ENCODE measurements at places on chromosomes 4 and X. TPM values are rescaled to one million over a fixed set of nuclear protein-coding genes. Genes with fewer than 3 reads are reported as not detected.

DNA sequence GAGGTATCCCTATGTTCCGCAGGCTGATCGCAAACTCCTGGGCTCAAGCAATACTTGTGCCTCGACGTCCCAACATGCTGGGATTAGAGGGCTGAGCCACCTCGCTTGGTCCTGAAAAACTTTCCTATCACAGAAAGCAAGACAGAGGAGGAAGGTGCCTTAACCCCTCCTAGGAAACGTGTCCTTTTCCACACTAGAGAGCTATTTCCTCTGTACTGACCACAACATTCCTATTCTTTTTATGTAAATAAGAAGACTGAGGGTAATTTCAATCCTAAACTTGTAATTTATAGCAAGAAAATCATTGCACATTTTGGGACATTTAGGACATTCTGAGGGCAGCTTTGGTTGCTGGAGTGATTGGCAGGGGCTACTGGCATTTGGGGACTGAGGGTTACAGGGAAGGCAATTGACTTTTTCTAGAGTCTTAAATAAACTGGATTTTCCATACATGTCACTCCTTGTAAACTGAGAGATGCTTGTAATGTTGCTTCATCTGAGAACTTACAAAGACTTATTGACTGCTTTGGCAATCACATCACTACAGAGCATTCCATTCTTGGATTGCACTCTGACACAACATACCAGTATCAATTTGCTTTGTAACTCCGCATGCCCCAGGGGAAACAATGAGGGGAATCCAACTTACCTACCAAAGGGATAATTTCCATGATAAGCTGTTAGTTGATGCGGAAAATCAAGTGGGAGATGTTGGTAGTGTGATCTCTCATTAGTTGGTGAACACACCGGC lies 15.6 kb downstream of the XAGE3 start:
- DNase-seq: no peak

Gene LUZP4
- not detected for total RNA-seq

Gene STEEP1
- 25.0 TPM for total RNA-seq

DNA sequence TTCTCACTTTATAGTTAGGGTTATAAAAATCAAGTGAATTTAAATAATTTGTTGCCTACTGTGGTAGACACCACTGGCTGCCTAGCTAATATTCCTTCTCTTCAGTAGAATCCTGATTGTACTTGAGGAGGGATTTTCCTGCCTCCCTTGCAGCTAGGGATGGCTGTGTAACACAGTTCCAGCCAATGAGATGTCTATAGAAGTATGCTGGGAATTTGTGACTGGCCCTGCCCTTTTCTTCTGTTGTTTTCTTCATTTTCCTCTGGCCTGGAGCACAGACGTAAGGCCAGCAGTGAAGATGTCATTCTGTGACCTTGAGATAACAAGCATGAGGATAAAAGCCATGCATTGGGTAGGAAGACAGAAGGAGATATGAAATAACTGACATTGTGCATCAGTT lies 145.1 kb downstream of the MGST2 start:
- no peak for DNase-seq

Gene ENOPH1
- 61.5 TPM for total RNA-seq

DNA sequence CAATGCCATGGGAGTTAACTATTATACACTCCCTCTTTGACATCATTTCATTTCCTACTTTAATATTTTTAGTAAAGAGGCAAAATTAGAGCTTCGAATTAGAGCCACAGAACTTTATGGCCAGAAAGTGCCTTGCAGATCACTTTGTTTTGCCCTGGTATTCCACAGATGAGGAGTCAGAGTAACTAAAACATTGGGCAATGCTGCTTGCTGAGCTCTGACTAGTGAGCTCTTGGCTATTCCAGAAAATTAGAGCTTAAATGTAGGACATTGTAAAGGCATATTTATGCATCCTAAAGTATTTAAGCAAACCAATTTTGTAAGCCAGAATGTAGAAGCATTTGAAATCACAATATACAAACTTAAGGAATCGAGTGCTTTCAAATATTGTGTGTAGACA lies 6.3 kb upstream of the ZNF827 start:
- no peak for DNase-seq

Gene TMEM175
- 16.2 TPM for total RNA-seq

Gene HPSE
- 23.1 TPM for total RNA-seq

GRCh38 chr4:108556588-108557200 lies 63.7 kb upstream of the RPL34 start:
- DNase-seq: no peak

Gene H2BW1
- total RNA-seq: not detected

- no peak for DNase-seq
These were observed 126.5 kb upstream of the WDFY3 start for GRCh38 chr4:85092943-85093342.

DNA sequence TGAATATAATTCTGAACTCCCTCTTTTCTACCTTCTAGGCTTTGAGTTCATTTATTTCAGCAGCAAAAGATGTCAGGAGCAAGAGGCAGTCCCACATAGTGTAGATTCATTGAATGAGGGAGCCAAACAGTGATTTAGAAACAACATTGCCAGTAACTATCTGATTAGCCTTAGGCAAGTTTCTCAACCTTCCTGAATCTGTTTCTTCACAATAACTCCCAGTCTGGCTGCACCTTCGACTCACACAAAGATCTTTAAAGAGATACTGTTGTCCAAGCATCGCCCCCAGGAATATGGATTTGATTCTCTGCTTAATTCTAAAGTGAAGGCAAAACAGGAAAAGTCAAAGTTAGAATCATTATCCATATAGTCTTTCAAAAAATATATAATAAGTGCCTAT lies 1026.2 kb downstream of the DMD start:
- DNase-seq: no peak

- no peak for DNase-seq
These were observed 238.4 kb upstream of the ANXA3 start for GRCh38 chr4:78312989-78313753.

Gene REPS2
- not detected for total RNA-seq

DNA sequence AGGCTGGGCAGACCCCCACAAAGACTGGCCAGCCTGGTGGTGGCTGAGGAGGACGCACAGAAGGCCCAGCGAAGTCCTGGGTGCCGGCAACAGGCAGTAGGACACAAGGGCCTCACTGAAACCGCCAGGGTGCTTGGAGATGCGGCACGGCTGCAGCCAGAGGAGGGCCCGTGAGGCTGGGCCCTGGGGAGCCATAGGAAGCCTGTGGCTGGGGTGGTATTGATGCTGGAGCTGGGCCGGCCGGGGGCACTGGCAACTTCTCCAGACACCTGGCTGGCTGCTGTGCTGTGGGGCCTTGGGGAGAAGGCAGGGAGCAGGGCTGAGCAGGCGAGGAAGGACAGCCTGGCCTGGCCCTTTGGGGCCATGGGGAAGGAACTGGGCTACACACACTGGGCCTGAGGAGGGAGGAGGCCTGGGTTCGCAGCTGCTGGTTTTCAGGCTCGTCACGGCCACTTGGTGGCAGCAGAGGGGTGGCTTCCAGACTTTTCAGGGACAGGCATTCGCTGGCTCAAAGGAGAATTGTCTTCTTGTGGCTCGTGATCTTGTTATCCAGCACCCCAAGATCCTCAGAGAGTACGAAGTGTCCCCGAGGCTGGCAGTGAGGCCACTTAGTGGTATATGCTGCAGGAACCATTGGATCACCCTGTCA lies 37.2 kb downstream of the ATP2B3 start:
- DNase-seq: peak; percentile 35

Gene ANXA3
- 9.2 TPM for total RNA-seq

GRCh38 chr4:109559983-109560686 lies at the start of gene MCUB:
TSS of gene MCUB (plus strand) at chr4:109560246. CDS start at chr4:109560338, 92 bp downstream.
- DNase-seq: peak; percentile 92
